ENCODE measurements at places on chromosomes 7 and 10.

DNA sequence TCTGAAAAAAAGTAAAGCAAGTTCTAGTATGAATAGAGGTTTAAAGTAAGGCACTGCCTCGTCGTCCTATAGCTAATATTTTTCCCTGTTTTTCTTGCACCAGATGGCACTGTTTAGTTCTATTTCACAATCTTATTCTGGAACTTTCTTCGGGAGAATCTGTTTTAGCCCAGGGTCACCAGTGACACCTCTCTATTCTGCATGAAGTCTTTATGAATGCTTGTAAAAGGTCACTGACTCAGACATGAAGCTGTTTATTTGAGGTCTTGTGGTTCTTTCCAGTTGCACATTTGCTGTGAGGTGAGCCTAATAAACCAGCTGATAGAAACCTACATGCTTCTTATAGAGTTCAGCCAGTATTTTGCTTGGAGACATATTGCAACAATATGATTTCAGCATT, 444.3 kb downstream of the AUTS2 start:
- no peak for DNase-seq

DNA sequence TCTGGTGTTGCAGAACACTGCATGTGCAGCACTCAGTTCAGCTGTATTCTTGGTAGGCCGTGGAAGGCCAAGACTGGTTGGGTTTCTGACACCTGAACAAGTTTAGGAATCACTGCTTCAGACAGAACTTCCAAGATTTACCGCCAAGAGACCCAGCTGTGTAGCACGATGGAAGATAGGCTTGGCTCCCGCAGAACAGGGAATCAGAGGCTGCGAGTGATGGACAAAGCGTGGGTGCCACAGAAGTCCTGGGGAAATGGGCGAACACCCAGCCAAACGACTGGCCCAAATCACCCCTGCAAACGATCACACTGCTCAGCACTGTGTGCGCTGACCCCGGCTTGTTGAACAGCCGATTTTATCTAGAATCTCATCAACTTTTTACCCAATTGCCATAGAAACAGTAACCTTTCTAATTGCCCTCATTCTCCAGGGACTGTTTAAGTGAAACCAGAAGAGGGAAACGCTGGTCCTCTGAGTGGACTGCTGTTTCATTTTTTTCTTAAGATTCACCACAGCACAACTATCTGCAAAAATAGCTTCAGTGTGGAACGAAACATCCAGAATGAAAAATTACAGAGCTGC, 17.9 kb downstream of the ZFAND2A start:
- DNase-seq, result no peak

GRCh38 chr7:78017591-78018100, 219.1 kb downstream of the PHTF2 start:
- no peak for DNase-seq

GRCh38 chr10:118818621-118819221, 64.0 kb upstream of the CACUL1 start:
- no peak for DNase-seq

- DNase-seq, result no peak
Observed at GRCh38 chr7:26584326-26584725, 280.1 kb downstream of the SKAP2 start.

DNA sequence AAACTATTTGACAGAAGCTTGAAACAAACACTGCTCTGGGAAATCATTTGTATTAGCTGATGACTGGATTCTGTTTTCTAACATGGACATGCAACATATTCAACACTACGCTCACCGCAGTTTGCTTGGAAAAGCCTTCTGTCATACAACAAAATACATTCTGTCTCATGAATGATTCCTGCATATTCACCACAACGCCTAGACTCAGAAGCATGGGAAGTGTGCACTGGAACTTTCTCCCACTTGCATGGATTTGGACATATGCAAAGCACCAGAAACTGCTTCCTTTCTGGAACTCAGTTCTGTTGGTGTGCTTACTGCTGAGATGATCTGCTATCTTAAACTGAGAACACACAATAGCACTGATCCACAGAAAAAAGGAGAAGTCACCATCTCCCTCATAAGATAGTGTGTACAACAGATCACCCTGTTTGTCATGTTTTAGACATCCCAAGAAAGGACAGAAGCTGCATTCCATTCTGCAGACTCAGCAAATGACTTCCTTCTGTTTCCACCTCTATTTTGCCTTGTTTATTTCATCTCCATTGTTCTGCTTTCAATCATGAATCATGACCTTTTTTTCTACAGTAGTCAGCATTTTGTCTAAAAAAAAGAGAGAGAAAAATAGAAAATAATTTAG, 115.8 kb downstream of the HTR7 start:
- DNase-seq, result no peak

DNA sequence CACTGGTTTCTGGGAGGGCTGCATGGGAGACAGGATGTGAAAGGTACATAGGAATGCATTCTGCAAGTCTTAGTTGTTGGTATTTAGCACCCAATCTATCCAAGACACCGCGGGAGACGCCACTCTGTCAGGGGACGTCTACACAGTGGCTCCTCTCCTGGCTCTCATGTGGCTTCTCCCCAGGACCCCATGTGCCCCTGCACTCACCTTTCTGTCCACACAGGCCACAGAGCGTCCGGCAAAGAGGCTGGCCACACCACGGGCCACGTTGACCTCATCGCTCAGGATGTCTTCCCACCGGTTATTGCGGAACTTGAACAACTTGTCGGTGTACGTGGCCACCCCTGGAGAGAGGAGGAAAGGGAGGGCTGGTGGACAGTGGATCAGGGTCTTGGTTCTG, 73.4 kb downstream of the GOLGA7B start:
- no peak for DNase-seq

DNA sequence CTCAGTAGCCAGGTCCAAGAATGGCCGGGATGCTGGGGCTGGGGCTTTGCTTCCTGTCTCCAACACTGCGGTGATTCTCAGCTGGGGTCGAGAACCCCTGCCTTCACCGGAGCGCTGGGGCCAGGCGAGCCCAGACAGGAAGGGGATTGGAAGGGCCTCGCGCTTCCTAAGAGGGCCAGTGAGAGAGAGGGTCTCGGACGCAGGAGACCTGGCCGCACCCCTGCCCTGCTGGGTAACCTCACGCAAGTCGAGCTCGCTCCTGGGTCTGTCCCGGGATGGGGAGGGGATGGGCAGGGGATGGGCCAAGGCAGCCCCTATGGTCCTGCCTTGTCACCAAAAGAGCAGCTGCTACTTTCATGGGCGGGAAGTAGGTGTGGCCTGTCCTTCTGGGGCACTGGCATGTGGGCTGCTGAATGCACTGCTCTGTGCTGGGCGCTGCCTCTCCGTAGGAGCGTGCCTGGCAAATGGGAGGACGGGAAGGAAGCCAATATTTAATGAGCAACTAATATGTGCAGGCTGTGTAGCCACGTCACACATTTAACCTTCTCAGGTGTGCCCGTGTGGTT, 20.0 kb downstream of the KCNK18 start:
- no peak for DNase-seq

GRCh38 chr7:12890586-12890985, 203.2 kb downstream of the ARL4A start:
- no peak for DNase-seq

GRCh38 chr10:5585517-5586206, 60.9 kb downstream of the CALML3 start:
- no peak for DNase-seq

DNA sequence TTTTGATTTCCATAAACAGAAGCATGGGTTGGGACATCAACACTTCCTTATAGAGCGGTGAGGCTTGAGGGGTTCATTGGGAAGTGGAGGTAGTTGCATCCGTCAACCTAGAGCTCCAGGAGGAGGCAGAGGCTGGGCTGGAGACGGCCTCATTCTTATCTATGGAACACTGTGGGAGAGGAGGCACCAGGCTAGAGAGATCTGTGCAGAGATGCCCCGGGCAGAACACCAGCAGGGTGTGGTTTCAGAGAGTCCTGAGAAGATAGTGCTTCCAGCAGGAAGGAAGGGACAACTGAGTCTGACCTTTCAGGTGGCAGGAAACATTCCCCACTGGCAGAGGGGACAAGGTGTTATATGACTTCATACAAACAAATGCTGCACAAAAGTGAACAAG, 56.7 kb downstream of the TCERG1L start:
- no peak for DNase-seq

GRCh38 chr7:23121165-23121564, 15.6 kb downstream of the KLHL7 start:
- no peak for DNase-seq

DNA sequence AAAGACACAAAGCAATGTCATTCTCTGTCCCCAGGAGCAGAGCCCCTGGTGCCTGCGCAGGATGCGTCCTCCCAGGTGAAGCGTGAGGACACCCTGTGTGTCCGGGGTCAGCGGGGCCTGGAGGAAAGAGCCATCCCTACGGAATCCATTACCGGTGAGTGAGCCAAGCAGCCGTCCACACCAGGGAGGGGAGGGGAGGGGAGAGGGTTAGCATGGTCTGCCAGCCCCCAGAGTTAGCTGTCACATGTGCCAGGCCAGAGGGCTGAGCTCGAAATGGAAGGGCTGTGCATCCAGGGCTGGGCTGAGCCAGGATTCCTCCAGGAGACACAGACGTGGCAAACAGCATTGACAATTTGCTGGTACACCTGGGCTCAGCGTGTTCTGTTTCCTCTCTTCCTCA, 15.2 kb downstream of the ZNF282 start:
- no peak for DNase-seq

- no peak for DNase-seq
Observed at GRCh38 chr10:121325490-121326231, 272.6 kb downstream of the FGFR2 start.

DNA sequence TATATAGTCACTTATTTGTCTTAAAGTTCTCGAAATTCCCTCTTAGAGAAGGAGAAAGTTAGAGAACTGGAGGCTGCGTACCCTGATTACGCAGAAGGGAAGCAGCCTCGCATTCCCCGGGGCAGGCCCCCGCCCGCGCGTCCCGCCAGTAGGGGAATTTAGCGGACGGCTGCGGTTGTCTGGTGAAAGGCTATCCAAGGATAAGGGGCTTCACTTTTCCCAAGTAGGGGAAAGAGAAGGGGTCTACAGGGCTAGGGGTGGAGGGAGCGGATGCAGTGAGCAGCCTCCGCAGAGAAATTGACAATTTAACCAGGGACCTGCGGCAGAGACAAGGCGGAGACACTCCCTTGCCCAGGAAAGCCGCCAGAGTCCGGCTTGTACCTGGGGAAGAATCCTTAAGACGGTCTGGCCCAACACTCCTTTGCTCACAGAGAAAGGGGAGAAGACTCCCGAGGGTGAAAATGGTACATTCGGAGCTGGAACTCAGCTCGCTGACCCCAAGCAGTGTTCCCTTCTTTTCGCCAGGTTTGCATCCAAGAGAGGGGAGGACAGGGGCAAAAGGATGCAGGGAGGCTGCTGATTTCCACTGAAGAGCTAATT, 994 bp upstream of the MAGI2 start:
- DNase-seq, result no peak
